Heart right ventricle (tissue), 16 donors: ENCODE measurements at places on chromosomes 6 and 20. TPM values are rescaled to one million over a fixed set of nuclear protein-coding genes. Genes with fewer than 3 reads are reported as not detected.

ULBP2 gene
- polyA plus RNA-seq: 2.7 TPM

USP49 gene
- polyA plus RNA-seq: 2.0 TPM

NKX2-2 gene
- polyA plus RNA-seq: not detected

IL17F gene
- not detected for polyA plus RNA-seq

RAB44 gene
- 0.03 TPM for polyA plus RNA-seq

GPLD1 gene
- 0.07 TPM for polyA plus RNA-seq

SEMG2 gene
- polyA plus RNA-seq: not detected

ADAM33 gene
- polyA plus RNA-seq: 5.6 TPM

BANF2 gene
- polyA plus RNA-seq: not detected

CD40 gene
- 9.3 TPM for polyA plus RNA-seq

PACRG gene
- polyA plus RNA-seq: 2.1 TPM

PGK2 gene
- not detected for polyA plus RNA-seq

ZGPAT gene
- polyA plus RNA-seq: 44.7 TPM

IRAK1BP1 gene
- polyA plus RNA-seq: 1.1 TPM

AURKA gene
- 11.0 TPM for polyA plus RNA-seq

SLC25A27 gene
- 5.8 TPM for polyA plus RNA-seq

HECA gene
- 8.6 TPM for polyA plus RNA-seq

GPSM3 gene
- polyA plus RNA-seq: 5.8 TPM

ARMH2 gene
- polyA plus RNA-seq: not detected
